ENCODE measurements at places on chromosomes 16 and 17.

DNA sequence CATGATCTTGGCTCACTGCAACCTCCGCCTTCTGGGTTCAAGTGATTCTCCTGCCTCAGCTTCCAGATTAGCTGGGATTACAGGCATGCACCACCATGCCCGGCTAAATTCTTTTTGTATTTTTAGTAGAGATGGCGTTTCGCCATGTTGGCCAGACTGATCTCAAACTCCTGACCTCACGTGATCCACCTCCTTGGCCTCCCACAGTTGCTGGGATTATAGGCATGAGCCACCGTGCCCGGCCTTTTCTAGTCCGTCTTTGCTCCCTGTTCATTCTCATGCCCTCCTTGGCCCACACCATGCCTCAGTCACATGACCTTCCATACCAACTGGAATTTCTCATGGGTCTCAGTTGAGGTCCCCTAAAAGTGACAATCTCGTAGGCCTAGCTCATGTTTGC is 86.9 kb downstream of the SNX29 start:
- DNase-seq: no peak

DNA sequence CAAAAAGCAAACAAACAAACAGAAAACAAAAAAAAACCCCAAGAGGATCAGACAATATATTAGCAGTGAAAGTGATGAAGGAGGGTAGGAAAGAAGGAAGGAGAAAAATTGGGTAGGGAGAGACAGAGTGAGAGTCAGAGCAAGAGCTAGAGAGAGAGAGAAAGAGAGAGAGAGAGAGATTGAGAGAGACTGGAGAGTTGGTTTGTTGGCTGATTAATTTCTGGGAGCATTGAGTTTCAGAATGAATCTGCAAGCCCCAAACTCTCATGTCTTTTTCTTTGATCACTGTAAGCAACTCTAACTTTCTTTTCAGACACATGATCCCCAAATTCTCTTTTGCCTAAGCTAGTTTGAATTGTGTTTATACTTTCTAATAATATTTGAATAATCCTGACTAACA is 388.1 kb downstream of the SHISA9 start:
- no peak for DNase-seq

DNA sequence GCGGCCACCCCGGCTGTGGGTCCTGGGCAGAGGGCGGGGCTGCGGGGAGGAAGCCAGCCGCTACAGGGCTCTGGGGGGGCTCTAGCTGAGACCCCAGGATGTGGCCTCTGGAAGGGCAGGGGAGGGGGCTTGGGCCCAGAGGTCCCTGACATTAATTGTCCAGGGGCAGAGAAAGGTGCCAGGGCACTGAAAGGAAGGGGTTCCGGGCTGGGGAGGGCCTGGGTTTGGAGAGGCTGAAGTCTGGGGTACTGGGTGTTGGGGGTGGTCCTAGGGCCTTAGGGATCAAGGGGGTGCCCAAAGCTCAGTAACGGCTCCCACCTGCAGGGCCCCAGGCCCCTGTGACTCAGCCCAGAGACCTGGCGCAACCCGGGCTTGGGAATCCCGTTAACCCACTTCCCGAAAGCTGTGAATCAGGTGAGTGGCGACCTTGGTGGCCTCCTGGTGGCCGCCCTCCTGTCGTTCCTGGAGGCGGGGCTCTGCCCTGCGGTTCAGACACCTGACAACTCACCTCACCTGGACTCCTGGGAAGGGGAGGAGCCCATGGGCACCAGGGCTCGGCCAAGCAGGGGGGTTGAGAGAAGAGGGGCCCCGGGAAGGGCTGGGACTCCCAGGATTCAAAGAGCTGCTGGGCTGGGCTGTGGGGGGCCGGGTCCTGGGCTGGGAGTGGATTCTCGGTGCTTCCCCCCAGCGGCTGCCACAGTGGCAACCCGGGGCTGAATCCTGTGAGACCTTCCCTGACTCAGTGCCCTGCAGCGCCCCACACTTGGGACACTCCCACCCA is 465 bp upstream of the PRSS22 start:
- DNase-seq: peak; percentile 33

DNA sequence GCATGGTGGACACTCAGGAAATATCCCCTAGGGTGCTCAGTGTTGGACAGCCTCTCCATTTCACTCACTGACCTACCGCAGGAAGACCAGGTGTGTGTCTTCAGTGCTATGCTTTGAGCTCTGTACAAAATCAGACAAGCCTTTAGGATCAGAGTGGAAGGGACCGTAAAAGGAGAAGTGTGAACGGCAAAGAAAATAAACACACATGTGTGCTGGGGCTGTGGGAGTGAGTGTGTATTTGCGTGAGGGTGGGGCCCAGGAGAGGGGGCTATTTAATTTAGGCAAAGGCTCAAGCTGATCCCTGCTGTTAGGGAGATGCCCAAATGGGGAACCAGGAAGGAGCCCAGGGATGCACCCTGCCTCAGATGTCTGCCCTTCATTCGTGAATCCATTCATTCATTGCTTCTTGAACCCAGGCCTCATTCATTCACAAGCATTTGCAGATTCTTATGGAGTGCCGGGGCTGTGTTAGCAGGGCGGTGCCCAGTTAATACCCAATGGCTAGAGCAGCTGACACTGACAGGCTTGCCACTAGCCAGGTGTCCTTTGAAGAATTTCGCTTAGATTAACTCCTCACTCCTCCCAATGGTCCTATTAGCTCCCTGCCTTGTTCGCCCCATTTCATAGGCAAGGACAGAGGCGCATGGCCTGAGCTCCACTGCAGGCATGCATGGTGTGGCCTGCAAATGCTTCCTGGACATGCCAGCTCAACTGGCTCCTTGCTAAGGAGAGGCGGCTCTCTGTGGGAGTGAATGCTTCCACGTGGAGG is 296.7 kb upstream of the FOXF1 start:
- no peak for DNase-seq

- no peak for DNase-seq
Observed at GRCh38 chr17:13862346-13862745, 207.0 kb upstream of the COX10 start.

DNA sequence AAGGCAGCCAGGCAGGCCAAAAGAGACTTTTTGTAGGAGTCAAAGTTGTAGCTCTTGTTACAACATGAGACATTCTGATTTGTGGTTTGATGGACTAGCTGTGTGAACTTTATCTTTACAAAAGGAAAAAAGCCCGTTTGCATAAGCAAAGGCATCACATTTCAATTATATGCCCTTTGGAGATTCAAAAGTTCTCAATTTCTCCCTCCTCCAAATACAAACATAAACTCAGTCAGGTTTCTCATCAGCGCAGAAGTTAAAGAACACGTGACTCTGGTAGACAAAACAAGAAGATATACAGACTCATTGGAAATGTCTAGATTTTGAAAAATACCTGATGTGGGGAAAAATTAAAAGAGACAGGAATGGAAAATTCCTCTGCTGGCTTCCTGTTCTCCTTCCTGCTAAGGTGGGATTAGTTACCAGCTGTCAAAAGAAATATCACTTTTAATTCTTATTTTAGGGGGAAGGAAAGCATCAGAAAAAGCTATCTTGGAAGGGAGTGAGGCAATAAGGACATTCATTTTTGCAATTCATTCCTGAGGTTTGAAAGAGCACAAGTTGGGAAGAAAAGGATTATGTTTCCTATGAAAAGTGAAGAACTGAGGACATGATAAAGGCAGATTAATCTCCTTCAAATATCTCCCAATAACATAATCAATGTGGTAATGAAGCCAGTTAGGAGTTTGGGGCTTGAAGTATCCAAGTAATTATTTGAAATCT is 4.6 kb upstream of the KCNJ16 start:
- DNase-seq: no peak

DNA sequence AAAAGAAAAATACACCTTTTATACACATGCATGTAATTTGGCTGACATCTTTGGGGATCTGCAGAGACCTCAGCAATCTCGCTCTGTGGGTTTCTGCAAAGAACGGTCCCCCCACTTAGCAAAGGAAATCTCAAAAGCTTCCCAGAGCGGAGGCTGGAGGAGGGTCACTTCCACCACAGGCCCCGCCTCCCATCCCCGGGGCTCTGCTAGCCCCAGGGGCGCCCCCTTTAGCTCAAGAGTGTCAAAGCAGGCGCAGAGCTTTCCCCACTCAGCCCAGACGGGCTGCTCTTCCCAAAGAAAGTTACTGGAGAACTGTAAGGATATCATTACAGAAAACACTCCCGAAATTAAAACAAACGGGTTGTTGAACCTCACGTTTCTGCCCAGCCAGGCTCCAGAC is 11.4 kb downstream of the SLC13A5 start:
- no peak for DNase-seq

DNA sequence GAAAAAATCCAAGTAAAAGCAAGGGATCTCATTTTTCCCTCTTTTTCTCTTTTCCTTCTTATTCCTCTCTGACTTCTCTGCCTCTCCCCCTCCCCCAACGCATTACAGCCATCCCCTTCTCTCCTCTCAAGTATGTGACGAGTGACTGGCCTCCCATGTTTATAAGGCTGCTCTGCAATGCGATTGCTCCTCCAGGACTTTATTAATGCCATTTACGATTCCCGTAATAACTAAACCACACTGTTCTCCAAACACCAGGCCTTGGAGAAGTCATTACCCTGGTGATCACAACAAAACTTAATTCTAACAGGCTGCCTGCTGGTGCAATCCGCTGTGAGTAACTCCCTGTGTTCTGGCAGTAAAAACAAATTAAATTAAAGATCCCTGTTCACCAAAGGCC is 88.8 kb downstream of the HS3ST3B1 start:
- DNase-seq: no peak

GRCh38 chr16:80733407-80733806 is 71.0 kb downstream of the CDYL2 start:
- DNase-seq: no peak

DNA sequence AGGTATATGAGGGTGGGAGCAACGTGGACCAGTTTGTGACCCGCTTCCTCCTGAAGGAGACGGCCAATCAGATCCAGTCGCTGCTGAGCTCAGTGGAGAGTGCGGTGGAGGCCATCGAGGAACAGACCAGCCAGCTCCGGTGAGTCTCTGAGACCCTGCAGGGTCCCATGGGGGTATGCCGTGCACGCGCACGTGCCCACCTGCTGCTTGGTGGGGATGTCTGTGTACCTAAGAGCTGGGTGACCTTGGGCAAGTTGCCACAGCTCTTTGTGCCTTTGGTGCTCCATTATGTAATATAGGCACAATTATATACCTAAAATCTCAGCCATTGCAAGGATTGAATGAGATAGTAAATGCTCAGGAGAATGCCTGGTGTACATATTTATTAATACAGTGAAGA is 22.4 kb downstream of the NECAB2 start:
- DNase-seq: no peak

GRCh38 chr17:927611-928461 is 51.7 kb downstream of the NXN start:
- peak; percentile 6 for DNase-seq

GRCh38 chr16:48511716-48512115 is 98.3 kb downstream of the N4BP1 start:
- no peak for DNase-seq

GRCh38 chr16:77974883-77975282 is 47.5 kb upstream of the CLEC3A start:
- DNase-seq: no peak

DNA sequence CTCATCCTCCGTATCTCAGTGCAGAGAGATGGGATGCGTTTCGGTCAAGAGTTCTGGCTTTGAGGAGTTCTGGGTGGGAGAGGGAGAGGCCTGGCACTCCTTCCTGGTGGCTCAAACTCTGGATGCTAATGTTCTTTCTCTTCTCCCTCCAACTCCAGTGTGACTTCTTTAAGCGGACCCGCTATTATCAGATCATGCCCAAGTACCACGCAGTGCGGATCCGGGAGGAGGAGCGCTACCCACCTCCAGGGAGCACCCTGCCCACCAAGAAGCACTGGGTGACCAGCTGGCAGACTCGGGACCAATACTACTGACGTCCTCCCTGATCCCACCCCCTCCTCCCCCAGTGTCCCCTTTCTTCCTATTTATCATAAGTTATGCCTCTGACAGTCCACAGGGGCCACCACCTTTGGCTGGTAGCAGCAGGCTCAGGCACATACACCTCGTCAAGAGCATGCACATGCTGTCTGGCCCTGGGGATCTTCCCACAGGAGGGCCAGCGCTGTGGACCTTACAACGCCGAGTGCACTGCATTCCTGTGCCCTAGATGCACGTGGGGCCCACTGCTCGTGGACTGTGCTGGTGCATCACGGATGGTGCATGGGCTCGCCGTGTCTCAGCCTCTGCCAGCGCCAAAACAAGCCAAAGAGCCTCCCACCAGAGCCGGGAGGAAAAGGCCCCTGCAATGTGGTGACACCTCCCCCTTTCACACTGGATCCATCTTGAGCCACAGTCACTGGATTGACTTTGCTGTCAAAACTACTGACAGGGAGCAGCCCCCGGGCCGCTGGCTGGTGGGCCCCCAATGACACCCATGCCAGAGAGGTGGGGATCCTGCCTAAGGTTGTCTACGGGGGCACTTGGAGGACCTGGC is 6.0 kb upstream of the PDK2 start:
- DNase-seq: no peak

DNA sequence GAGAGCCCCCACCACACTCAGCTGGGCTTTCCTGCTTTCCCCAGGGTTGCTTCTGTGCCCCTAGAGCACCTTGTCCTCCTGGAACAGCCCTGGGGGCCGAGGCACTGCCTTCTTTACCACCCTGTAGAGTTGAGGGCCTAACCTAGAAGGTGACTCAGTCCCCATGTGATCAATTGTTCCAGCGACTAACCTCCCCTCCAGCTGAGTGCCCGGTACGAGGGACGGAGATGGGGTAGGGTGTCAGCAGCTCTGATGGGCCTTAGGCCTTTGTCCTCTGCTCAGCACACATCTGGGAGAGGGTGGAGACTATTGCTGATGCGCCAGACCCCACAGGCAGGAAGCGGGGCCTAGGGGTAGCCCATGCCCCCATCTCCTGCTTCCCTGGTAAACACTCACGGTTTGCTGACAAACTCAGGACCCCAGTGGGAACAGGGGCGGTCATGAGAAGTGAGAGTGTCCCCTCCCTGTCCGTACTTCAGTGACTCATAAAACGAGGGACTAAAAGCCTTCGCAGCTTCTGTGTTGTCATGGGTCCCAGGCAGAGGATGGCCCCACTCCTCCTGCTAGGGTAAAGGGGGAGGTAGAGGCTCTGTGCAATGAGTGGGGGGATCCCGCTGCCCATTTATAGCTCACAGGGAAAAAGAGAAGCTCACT is 33.1 kb downstream of the NECAB2 start:
- DNase-seq: no peak

DNA sequence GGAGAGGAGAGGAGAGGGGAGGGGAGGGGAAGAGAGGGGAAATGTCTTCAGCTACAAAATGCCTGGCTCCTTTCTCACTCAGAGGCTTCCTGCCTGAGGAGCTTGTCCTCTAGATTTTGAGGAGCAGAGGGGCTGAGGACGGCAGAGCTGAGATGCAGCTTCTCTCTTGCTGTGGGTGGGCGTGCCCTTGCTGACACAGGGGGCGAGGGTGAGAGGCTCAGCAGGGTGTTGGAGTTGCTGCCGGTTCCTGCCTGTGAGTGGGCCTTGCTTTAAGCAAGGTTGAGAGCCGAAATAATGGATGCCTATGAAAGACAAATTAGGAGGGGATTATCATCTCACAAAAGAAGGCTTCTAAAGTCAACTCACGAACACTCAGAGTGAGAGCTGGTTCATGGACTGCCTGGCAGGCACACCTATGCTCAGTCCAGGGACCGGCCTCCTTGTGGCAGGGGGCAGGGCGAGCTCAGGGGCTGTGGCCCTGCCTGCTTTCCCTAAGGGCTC is 215.6 kb downstream of the MSI2 start:
- DNase-seq: peak; percentile 25

Measured in NCI-H345 (cell line).